ENCODE measurements at places on chromosomes 11 and 22.

- no peak for DNase-seq
These were observed 142.0 kb upstream of the NTM start for GRCh38 chr11:131228378-131228777.

DNA sequence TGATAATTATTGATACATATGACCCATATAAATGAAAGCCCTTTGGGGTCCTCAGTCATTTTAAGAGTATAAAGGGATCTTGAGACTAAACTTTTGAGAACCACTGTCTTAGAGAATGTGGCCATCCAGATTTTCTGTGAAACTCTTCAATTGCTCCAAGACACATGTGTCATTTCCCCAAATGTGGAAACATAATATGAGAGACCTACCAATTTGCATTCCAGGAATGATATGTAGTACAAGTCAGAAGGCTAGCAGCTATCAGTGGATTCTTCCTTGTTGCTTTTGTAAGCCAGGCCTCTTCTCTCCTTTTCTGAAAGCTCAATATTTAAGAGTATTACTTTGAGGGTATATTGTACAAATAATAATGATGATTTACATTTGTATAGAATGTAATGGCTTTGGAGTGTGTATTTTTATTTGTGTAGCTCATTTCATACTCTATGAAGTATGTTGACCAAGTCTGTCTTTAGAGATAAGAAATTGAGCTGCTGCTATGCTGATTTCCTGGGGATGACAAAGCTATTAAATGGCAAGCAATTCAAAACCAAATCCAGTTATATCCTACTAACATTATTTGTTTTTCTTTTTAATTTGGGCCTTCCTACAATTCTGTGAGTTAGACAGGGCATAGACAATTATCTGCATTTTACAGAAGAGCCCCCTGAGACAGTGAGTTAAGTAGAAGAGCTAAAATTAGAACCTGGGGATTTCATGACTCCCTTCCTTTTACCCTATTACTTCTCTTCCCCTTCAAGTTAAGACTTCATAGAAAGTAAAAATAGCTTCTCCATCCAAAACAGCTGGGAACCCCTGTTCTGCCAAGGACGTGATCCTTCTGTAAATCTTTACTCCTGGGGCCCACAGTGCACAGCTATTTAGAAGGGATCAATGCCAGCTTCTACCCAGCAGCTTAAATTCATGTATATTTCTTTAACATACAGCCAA lies 131.9 kb downstream of the WNT11 start:
- no peak for DNase-seq

GRCh38 chr11:95101935-95102334 lies 12.3 kb downstream of the ENDOD1 start:
- no peak for DNase-seq

- no peak for DNase-seq
These were observed 110.5 kb upstream of the NARS2 start for GRCh38 chr11:78685156-78685555.

GRCh38 chr11:8768625-8769333 lies 86.2 kb downstream of the RPL27A start:
- no peak for DNase-seq

- DNase-seq: no peak
These were observed 9.1 kb downstream of the FAM111A start for GRCh38 chr11:59151761-59152160.

DNA sequence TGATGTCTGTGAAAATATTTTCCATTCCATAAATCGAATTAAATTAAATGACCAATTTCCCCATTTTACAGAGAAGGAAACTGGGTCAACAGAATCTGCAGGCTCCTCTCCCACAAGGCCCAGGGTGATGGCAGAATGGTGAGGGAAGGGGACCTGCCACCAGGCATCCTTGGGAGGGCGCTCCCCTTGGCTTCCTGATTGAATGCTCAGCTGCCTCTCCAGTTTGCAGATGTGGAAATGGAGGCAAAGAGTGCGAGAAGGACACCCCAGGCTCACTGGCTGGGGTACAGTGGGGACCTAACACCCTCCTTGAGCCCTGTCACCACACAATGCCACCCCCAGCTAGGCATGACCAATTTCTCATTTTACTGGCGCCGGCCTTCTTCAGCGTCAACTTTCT lies 28.5 kb upstream of the CSNK1E start:
- no peak for DNase-seq

- DNase-seq: no peak
These were observed 10.2 kb downstream of the ADM start for GRCh38 chr11:10315083-10315482.

GRCh38 chr11:82683029-82683428 lies 50.6 kb downstream of the FAM181B start:
- no peak for DNase-seq

DNA sequence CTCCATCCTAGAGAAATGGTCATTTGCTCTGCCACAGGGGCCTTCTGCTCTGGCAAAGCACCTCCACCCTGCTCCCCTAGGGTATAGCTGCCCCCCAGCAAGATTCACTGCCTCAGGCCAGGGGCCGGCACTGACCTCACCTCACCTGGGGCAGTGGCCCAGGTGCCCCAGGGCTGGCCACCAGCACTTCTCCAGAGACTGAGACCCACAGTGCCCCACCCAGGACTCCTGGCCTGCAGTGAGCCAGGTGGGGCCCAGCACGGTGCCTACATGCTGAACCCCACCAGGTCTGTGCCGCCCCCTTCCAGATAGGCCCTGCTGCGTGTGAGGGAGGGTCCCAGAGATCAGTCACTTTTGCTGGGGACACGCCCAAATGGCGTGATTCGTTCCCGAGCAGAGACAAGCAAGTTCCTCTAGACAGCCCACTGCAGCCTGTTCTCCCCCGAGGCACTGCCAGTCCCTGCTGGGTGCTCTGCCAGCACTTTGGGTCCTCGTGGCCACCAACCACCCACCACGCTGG lies 10.8 kb downstream of the GNB1L start:
- no peak for DNase-seq

- no peak for DNase-seq
These were observed 1.3 kb downstream of the CST6 start for GRCh38 chr11:66012946-66013761.

DNA sequence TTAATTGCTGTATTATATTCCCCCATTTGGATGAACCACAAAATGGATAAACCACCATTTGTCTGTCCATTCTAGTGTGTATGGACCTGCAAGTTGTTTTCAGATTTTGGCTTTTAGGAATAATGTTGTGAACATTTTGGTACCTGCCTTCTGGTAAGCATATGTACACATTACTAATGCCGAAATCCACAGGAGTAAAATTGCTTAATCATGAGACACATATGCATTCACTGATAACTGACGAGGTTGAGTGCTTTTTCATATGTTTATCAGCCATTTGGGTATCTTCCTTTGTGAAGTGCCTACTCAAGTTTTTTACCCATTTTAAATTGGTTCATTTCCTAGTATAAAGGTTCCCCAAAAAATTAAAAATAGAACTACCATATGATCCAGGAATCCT lies 34.2 kb downstream of the OSBP2 start:
- DNase-seq: no peak

DNA sequence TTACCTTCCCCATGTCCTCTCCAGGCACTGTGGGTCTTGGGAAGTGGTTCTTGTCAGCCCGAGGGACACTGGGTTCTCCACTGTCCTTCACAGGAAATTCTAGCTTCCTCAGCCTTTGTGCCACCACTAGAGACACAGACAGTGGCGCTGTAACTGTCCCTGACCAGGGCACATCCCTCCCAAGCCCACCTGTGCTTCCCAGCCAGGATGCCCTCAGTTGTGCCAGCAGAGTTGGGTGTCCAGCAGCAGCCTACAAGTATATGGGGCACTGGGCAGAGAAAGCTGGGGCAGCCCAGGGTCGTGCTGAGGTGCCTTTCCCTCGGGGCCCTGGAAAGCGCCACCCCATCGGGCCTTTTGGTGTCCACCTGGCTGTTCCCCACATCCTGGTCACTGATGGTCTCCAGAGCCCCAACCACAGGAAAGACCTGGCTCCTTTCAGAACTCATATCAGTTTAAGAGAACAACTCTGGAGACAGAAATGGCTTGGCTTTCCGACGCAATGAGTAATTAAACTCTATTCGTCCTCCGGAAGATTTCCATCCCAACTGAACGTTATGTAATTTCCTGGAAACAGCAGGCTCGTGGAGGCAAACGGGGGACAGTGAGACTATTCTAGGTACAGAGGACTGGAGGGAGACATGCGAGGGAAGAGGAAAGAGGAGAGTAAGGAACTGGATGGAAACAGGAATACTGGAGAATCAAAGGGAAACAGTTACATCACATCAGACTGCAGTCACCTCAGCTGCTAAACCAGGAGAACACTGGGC lies 28.6 kb downstream of the PPP2R1B start:
- no peak for DNase-seq

DNA sequence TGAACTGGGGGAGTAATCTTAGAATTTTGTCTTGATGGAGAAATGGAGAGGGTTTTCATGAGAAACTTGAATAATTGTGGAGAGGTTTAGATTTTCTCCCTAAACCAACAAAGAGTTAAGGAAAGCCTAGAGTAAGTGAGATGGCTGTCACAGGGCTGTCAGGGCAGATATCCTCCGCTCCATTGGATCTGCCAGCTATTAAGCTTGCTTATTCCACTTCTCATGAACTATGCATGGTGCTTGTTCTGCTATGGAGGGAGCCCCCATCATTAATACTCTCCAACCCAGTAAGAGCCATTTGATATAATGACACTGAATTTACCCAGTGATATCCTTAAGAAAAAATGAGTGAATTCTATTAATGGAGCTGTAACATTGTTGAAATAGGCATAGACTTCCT lies 342.8 kb upstream of the MTNR1B start:
- no peak for DNase-seq

GRCh38 chr11:48036466-48036865 lies 56.1 kb downstream of the PTPRJ start:
- no peak for DNase-seq

DNA sequence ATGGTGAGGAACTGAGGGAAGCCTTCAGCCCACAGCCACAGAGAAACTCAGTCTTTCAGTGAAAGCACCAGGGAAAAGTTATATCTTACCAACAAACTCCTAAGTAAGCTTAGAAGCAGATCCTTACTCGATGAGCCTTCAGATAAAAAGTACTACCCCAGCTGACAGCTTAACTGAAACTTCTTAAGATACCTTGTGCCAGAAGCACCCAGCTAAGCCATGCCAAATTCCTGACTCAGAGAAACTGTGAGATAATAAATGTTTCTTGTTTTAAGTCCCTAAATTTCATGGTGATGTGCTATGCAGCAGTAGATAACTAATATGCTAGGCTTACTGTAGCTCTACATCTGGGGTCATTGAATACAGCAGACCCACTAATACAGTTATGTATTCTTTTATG lies 2025.0 kb downstream of the LRRC4C start:
- no peak for DNase-seq

DNA sequence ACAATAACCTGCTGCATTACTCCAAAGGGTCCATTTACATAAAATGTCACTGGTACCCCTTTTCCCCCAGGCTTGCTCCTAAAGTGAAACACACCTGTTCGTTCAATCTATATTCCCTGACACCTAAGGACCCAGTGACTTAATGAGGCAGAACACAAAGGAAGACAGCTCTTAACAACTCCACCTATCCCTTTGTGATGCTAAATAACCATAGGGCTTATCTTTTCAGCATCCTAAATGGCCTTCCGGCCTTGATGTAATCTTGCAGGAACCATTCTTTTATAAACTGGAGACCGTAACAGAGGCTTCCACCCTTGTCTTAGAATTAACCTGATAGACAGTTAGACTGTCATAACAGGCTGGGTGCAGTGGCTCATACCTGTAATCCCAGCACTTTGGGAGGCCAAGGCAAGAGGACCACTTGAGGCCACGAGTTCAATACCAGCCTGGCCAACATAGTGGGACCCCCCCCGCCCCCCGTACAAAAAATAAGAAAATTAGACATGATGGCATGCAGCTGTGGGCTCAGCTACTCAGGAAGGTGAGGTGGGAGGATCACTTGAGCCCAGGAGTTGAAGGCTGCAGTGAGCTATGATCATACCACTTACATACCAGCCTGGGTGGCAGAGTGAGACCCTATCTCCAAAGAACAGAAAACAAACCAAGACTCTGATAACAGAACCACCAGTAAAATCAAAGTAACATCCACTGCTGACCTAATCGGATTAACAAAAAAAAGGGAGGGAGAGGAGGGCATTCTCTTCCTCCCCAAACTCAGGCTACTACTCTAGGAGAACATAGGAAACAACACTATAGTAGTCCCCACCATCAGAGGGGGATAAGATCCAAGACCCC lies 5.1 kb downstream of the CHEK2 start:
- no peak for DNase-seq

DNA sequence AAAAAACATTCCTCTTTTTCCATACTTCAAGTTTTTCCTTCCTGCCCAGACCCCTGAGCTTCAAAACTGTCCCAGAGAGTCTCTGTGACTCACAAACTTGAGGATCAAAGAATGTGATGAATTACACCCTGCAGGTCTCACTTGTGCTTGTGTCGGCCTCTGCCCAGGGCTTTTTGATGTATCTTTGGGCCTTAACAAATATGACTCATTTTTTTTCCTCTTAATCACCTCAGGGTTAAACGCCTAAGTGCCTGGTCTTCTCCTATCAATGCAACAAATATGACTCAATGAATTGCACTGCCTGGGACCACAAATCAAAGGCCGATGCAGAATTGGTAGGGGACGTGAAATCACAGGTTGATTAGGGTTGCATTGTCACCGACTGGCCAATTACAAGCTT lies 267.7 kb downstream of the LARGE1 start:
- DNase-seq: no peak

DNA sequence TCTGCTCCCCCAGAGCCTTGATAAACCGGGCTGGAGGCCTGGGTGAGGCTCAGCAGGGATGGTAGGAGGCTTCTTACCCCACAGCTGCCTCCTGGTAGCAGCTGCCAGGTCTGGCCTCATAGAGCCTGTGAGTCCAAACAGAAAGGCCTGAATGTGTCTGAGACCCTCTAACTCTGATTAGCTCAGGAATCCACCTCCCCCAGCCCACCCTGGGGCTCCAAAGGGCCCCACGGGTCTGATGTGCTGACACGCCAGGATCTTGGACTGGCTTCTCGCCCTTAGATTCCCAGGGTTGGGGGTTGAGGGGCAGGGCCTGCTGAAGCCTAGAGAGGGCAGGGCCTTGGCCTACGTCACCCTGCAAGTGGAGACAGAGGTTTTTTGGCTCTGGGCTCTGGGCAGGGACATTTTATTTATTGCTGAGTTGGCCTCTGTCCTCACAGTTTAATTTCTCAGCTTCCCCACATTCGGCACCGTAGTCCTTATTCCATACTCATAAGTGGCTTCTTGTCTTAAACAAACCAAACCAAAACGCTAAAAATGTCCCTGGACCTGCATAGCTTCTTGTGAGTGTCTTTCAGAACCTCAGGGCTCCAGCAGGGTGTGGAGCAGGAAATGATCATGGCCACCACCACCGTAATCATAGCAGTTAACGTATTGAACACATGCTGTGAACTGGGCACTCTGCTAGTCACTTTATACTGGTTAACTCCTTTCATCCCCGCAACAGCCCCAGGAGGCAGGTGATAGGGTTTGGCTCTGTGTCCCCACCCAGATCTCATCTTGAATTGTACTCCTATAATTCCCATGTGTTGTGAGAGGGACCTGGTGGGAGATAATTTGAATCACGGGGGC lies 25.1 kb downstream of the KIAA1671 start:
- DNase-seq: no peak

Data from CD4-positive, alpha-beta T cell treated with Interleukin-6 for 4 hours (primary cell).